ENCODE measurements at places on chromosomes 5 and 9. TPM values are rescaled to one million over a fixed set of nuclear protein-coding genes. Genes with fewer than 3 reads are reported as not detected.

GRCh38 chr9:133505186-133505830 is 19.5 kb downstream of the MYMK start:
- no peak for DNase-seq

- DNase-seq: no peak
These were observed 33.8 kb upstream of the NEURL1B start for GRCh38 chr5:172607213-172607793.

DNA sequence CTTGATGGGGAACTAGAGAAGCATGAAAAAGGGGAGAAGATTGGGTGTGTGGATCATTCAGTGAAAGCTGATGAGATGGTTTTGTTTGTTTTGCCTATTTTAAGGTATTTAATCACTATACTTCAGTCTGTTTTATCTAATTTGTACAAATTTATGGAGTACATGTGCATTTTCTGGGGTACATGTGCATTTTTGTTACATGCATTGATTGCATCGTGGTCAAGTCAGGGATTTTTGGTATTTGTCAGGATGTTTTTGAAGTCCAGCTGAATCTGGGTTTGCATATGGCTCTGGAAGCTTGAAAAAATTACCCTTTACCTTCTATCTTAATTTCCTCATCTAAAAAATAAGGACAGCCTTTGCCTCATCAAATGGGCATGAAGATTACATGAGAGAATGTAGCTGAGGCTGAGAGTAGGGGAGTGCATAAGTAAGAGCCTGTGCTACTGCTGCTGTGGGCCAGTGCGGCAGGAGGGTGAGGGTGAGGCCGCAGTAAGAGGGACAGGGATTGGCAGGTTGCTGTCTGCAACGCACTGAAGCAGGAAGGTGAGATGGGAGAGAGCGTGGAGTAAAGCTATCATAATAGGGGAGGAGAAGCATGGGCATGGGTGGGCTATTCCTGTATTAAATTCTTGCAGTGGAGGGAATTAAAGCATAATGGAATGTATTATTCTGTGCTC is 139.8 kb downstream of the NPR3 start:
- no peak for DNase-seq

- DNase-seq: no peak
These were observed 1.2 kb downstream of the SPATA24 start for GRCh38 chr5:139402561-139403158.

DNA sequence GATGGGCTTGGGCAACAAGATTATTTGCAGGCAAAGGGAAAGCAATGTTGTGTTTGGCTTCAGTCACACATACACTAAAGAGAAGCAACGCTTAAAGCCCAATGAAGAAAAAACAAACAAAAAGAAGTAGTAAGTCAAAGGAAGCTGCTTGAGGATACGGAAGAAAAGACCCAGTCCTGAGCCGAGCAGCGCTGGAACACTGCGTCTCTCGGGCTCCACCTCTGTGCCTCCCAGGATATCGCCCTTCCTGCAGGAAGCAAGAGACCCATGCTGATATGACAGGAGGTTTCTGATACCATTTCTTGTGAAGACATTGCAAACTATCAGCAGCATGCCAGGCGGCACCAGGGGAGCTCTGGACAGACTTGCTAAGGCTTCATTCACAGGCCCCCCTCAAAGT is 9.9 kb downstream of the GNAQ start:
- no peak for DNase-seq

- DNase-seq: no peak
These were observed 281.7 kb upstream of the EFNA5 start for GRCh38 chr5:107952450-107952849.

DNA sequence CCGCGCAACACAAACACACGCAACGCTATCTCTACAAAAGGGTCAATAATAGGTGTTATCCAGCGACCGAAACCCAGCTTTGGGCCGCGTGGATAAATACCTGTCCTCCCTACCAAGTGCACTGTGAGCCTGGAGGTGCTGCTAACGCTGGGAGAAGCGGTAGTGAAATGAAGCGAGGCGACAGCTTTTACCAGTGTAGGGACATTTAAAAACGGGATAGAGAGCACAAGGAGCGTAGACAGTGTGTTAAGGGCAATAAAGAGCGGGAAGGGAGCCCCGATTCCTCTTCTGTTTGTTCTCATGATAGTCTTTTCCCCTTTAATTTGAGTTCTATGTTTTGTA is 421 bp upstream of the DEPDC1B start:
- no peak for DNase-seq

DNA sequence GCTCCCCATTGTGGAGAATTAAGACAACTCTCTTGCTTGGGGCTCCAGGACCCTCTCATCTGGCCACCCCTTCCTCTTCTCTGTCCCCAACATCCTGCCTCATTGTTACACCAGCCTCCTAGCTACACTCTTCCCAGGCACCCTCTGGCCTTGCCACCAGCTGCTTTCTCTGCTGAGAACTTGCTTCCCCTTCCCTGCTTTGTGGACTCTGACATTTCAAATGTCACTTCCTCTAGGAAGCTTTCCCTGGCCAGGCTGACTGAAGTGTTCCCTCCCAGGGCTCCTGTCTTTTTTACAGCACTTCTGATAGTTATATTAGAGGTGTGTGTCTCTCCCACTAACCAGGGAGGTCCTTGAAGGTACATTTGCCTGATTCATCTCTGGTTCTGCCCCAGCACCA is 194.0 kb upstream of the KLF4 start:
- DNase-seq: no peak

GRCh38 chr9:122200960-122201595 is 27.7 kb downstream of the LHX6 start:
- DNase-seq: no peak

DNA sequence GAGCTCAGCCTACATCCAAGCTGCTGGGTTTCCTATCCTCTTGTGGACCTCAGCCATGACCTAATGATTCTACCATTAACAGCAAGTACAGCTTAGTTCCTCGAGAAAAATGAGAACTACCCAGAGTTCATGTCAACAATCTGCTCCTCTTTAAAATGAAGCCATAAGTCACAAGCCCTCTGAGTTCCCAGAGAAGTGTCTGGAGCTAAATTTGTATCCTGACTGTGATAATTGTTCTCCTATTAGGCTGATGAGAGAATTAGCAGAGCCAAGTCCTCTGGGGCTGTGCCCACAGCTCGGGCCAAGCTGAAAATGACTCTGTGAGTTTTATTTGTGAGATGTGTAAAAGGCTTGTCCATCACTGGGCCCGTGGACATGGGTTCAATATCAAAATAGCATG is 145.1 kb upstream of the SMIM23 start:
- DNase-seq: no peak

- DNase-seq: no peak
These were observed 38.9 kb downstream of the POLK start for GRCh38 chr5:75550597-75550996.

GRCh38 chr9:83906144-83906543 is 15.1 kb downstream of the KIF27 start:
- DNase-seq: no peak

DNA sequence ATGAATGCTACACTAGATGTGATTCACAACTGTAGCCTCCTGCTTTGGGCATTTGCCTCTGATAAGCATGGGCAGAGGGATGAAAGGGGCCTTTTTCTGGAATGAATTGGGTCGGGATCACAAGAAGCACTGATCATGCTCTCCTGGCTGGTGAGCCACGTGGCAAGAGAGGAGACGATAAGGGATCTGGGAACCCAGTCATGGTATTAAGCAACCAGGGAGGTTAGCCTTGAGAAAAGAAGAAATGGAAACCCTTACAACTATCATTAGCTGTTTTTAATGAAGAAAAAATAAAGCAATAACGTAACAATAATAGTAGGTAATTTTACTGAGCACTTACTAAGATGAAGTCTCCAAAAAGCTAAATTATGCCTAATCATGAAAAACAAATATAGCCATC is 50.0 kb upstream of the RAI14 start:
- no peak for DNase-seq

GRCh38 chr5:83955916-83956315 is 235.3 kb upstream of the HAPLN1 start:
- DNase-seq: no peak

- no peak for DNase-seq
These were observed 126.9 kb upstream of the PDE4D start for GRCh38 chr5:60020457-60020856.

- DNase-seq: no peak
These were observed 243.6 kb downstream of the FANCC start for GRCh38 chr9:95073918-95074317.

GRCh38 chr9:93827545-93828330 is 127.4 kb downstream of the BARX1 start:
- DNase-seq: no peak

- DNase-seq: no peak
These were observed 34.2 kb upstream of the MIER3 start for GRCh38 chr5:56985936-56986625.

GRCh38 chr5:157269165-157269671 is 3.3 kb downstream of the CYFIP2 start:
- DNase-seq: no peak

Gene RNF208
- not detected for polyA plus RNA-seq

Gene PCDHA1
- 0.03 TPM for polyA plus RNA-seq

Gene ZNF366
- not detected for polyA plus RNA-seq

Gene RGS3
- polyA plus RNA-seq: 19.6 TPM

Gene TMEM174
- polyA plus RNA-seq: not detected

Measured in keratinocyte (primary cell).